ENCODE measurements at places on chromosomes 2 and 18.

- DNase-seq = peak; percentile 23
Measured at GRCh38 chr2:72893594-72894319, 6.5 kb downstream of the SPR start.

- no peak for DNase-seq
Measured at GRCh38 chr2:162795312-162795711, 43.3 kb downstream of the KCNH7 start.

DNA sequence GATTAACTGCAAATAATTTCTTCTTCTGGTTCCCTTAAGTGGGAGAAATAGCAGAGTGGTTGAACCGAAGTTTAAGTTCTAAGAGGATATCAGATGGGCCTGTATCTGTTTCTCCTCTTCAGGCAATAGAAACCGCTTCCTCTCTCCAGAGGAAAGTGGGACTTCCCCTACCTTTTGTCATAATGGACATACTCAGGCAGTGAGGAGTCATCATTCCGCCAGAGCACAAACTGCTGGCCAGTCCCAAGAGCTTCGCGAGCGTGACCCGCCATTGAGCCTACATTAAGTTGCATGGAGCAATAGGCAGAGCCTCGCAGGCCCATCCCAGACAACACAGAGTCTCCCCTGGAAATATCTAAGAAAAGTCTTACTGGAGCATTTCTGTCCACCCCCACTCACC, 158.9 kb downstream of the LDLRAD4 start:
- no peak for DNase-seq

DNA sequence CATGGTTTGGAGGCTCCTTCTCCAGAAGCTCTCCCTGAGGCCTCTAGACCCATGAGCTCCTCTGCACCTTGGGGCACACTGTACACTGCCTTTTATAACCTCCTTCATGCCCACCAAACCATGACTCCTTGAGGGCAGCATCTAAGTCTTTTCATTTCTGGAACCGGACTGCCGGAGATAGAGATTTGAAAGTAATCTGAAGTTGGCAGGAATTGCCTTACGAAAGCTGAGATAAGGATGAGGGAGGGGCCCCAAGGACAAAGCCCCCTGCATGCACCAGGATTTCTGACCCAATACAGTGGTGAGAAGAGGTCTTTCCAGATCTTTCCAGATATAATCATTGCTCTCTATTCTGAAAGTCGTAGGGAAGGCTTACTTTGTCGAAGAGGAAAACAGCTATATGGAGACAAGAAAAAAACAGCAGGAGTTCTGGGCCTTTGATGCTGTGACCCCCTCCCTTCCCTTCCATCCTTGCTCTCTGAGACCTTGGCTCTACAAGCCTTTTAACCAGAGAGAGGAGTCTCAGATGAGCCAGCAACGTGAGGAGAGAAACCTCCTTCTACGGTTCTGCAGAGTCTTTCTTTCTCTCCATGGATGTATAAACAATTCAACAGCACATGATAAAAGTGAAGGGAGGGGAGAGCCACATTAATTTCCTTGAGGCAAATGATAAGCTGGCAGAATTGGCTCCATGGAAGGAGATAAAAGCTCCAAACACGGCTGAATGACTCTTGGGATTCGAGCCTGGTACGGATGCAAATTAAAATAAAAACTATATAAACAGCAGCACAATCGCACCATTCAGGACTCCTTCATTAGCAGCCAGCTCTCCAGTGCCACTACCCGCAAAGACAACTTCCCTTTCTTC, 88.0 kb upstream of the RTN4 start:
- DNase-seq = no peak

DNA sequence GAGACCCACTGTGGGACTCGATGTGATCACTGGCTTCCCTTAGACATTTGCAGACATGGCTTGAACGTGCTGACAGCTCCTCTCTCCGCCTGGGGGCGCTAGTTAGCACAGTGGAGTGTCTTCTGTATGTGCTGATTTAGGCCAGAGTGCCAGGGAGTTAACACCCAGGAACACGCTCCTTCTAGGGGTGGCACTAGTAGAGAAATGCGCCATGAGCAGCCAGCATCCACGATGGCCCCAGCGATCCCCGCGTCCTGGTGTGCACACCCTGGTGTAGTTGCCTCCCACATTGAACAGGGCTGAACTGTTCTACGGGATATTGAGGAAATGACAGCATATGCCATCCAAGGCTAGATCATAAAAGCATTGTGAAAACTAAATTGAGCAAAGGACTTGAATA, 11.4 kb upstream of the NMUR1 start:
- DNase-seq = no peak

DNA sequence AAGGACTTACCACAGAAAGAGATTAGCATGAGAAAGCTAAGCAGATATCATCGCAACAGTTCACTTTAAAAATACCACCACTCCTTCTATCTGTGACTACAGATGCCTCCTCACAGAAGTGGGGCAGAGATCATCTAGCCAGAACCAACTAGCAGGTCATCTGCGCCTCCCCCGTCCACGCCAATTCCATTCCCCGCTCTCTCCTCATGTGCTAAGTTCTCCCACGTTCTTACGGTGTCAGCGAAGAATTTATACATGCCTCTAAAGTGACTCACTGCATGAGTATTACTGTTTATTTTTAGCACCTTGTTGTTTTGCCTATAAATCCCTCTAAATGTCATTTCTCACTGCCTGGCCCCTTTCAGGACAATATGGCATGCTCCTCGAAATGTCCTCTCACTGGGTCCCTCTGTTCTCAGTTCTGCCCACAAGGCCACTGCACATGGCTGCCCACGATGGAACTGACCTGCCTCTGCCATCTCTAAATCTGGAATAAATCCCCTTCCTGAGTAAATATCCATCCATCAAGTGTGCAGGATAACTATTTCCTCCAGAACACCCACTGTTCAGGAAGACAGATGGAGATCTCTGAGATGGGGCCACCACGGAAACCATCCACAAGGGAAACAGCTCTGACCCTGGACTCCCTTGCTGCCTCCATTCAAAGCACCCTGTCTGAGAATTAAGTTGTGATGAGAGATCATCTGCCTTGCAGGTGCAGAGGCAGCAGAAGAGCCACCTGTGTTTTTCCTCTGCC, 137.7 kb downstream of the IRS1 start:
- DNase-seq = no peak

- no peak for DNase-seq
Measured at GRCh38 chr18:23068570-23069310, 66.5 kb upstream of the CABLES1 start.

DNA sequence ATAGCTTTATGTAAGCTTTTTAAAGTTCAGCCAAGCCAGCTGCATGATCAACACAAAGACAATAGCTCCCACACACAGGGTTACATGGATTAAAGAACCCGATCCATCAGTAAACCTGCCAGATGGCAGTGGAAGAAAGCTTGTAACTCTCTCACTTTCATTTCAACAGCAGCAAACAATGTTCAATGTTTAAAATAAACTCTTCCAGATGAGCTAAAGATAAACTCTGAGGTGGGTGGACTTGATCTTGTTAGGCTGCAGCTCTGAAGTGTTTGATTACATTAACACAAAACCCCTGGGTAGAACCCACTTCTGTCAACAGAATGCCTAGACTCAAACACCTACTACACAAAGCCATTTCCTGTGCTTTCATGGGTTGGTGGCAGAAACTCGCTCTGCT, 13.9 kb downstream of the RDH14 start:
- DNase-seq = no peak

GRCh38 chr2:112985090-112985489, 7.3 kb downstream of the IL36G start:
- no peak for DNase-seq

GRCh38 chr18:7198326-7198725, 32.6 kb upstream of the LRRC30 start:
- DNase-seq = no peak

DNA sequence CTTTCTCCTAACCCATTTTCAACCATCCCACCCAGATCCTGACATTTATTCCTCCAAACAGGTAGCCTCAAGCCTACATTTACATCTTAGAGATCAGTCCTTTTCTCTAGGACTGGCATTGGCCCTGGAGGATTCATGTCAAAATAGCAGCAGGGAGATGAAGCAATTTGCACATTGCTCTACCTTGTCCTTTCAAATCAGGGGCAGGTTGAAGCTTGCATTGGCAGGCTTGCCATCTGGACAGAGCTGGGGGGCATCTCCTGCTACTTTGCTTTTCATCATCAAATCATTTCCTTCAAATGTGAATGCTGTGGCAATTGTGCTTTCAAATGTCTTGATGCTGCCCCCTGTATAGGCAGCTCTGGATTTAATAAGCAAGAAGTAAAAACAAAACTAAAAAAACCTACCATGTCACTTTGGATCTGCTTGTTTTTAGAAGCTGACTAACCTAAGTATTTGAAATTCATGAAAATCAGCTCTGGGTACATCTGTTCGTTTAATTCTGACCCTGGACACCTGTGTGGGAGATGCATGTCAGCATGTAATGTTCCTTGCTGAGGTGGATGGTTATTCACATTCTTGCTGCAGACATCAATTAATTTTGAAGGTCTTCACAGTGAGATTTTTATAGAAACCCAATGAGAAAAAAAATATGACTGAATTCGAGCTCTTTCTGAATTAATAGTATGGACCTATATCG, 47.9 kb downstream of the KIF5C start:
- no peak for DNase-seq

GRCh38 chr2:151640087-151640486, 94.2 kb downstream of the NEB start:
- DNase-seq = no peak

GRCh38 chr2:135980434-135981079, 4.9 kb downstream of the DARS1 start:
- no peak for DNase-seq

- no peak for DNase-seq
Measured at GRCh38 chr18:30987467-30988241, 54.9 kb downstream of the DSC3 start.

DNA sequence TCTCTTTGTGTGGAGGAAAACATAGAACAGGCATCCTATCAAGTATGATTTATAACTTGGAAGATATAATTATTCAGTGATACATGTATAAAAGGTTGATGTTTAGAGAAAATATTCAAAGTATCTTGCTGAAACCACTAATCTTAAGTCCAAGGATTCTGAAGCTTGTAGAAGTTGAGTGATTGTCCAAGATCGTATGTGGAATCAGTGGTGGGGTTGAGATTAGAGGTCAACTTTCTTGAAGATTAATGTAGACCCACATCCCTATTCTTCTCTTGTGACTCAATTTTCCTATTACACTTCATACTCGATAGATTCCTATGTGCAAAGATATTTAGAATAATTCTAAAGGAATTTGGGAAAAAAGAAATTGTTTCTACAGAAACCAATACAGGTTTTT, 1565.9 kb upstream of the ACVR2A start:
- no peak for DNase-seq

DNA sequence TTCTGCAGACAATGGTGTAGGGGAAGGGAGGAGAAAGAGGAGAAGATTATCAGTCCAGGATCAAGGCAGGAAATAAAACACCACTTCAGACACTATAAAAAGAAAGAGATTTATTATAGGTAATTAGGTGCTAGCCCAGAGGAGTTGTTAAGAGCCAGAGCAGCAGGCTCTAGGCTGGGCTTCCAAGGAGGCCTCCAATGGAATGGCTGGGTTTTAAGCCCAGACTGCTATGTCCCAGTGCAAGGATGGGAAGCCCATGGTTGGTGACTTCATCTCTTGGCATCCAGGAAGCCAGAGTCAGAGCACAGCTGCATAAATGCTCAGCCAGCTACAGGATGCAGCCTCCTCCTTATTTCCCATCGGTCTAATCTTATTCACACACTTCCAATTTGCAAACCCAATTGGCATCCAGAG, 95.6 kb downstream of the LAMA3 start:
- peak; percentile 77 for DNase-seq

DNA sequence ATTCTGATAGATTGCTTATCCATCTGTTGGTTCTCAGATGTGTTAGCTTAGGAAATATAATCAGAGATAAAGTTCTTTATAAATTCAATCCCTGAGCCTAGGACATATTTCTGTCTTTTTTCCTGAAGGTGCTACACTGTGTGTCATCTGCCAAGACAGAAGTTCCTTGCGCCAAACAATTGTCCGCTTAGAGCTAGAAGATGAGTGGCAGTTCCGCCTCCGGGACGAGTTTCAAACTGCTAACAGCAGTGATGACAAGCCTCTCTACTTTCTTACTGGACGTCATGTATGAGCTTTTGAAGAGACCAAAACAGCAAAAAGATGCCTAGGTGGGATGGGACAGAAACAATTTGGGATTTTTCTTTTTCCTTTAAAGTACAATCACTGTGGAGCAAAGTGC, 78.0 kb downstream of the ESCO1 start:
- no peak for DNase-seq

GRCh38 chr2:233835230-233836186, 18.8 kb downstream of the HJURP start:
- no peak for DNase-seq

DNA sequence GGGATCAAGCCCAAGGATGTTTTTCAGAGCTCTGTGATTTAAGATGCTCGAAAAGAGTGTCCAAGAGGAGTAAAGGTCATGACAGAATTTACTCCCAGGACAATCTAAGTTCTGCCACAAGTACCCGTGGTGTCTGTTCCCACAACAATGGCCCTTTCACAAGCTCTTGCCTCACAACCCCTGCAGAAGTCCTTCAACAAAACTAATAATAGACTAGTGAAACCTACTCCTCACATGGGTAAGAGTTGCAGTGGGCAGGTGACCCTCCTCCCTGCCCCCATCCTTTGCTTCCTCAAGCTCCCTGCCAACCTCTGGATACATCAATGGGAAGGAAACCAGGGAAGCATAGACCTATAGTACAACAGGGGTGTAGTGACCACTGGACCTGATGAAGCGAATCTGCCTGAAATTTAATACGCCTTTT, 34.9 kb downstream of the PTCD3 start:
- no peak for DNase-seq

DNA sequence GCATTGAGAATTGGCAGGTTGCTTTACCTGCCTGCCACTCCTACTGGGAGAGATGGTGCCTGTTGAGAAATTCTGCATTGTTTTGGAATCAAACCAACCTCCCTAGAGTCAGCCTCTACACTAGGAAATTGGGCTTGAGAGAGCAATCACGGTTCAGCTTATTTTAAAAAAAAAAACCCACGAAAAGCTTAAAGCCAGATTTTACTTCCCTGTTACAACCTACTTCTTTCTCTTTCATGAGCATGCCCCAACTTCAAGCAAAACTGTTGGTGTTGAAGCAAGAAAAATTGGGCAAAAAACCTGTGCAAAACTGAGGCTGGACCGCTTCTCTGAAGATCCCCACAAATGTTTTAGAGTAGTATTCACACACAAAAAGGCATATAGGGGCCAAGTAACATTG, 134.6 kb upstream of the ZEB2 start:
- DNase-seq = no peak

DNA sequence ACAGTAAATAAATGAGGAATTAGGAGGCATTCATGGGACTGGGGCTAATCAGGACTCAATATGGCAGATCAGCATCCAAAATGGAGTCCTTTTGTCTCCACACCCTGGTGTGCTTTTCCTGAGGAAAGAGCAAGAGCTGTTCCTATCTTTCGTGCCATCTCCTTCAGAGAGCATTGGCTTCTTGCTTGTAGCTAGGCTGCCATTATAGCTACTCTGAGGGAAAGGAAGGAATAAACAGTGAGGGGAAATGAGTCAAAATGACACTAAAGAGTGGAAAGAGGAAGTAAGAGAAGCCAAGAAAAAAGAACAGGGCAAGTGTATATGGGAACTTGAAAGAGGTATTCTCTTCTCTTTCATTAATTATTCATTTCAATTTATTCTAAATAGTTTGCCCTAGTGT, 8.4 kb upstream of the NMI start:
- DNase-seq = no peak

- peak; percentile 38 for DNase-seq
Measured at GRCh38 chr2:55311444-55311870, 42.4 kb upstream of the MTIF2 start.
